ENCODE measurements at places on chromosomes 11 and 22. TPM values are rescaled to one million over a fixed set of nuclear protein-coding genes. Genes with fewer than 3 reads are reported as not detected.

DNA sequence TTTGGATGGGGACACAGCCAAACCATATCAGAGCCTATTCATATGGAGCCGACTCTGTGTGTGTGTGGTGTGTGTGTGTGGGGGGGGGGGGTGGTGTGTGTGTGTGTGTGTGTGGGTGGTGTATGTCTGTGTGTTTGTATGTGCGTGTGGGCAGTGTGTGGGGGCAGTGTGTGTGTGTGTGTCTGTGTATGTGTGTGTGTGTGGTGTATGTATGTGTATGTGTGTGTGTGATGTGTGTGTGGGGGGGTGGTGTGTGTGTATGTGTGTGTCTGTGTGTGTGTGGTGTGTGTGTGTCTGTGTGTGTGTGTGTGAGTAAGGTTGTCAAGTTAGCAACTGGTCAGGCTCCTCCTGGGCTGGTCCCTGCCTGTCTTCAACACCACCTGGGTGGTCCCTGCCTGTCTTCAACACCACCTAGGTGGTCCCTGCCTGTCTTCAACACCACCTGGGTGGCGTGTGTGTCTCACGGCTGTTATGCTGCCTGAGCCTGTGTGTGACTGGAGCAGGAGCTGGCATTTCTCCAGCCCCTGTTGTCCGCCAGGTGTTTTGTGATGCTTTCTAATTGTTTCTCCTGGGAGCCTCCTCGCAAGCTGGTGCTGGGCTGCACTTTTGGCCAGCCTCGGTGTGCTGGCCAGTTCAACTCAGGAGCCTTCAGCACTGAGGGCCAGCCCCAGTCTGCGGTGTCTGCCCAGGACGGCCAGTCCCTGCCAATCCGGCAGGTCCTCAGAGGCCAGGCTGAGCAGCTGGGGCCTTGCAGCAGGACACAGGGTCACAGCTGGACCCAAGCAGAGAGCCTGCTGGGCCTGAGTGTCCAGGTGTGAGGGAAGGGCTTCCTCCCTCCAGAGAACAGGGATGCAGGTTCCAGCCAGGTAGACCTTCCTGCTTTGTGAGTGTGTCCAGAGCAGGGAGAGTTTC is 21.5 kb upstream of the PVALB start:
- DNase-seq = no peak

GRCh38 chr22:49566141-49566541 is 261.5 kb downstream of the BRD1 start:
- DNase-seq = no peak

GRCh38 chr11:90134478-90135003 is at the start of gene NAALAD2:
Gene NAALAD2, plus strand, starts transcription at chr11:90134663. Its CDS starts 96 bp downstream, at chr11:90134759.
- peak; percentile 8 for DNase-seq

- no peak for DNase-seq
Measured at GRCh38 chr11:128890543-128891368, at the start of gene KCNJ5. Gene KCNJ5, plus strand, starts transcription at chr11:128891356. Its CDS starts 19,918 bp downstream, at chr11:128911274.

DNA sequence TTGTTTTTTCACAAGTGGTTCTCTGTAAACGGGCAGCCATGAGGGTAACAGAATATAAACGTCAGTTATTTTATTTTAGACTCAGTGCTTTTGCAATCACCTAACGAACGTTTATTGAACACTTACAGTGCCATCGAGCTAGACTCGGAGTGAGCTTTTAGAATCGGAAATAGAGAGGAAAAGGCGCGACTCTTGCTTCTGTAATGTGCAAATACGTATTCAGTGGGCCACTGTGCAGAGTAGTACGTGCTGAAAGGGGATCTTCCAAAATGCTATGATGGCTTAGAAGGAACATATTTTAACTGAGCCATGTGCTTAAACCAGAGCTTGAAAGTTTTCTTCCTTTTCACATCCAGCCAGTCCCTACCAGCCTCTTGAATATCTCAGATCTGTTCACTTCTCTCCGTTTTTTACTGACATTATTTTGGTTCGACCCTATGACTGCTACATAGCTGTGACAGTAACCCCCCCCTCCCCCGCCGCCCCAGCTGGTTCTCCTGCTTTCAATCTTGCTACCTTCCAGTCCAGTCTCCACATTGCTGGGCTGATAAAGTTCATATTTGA is 468 bp downstream of the DDIAS start:
- peak; percentile 33 for DNase-seq

GRCh38 chr11:10631761-10632160 is 61.8 kb downstream of the IRAG1 start:
- DNase-seq = no peak

GRCh38 chr11:114001416-114001815 is 26.5 kb downstream of the HTR3A start:
- no peak for DNase-seq

DNA sequence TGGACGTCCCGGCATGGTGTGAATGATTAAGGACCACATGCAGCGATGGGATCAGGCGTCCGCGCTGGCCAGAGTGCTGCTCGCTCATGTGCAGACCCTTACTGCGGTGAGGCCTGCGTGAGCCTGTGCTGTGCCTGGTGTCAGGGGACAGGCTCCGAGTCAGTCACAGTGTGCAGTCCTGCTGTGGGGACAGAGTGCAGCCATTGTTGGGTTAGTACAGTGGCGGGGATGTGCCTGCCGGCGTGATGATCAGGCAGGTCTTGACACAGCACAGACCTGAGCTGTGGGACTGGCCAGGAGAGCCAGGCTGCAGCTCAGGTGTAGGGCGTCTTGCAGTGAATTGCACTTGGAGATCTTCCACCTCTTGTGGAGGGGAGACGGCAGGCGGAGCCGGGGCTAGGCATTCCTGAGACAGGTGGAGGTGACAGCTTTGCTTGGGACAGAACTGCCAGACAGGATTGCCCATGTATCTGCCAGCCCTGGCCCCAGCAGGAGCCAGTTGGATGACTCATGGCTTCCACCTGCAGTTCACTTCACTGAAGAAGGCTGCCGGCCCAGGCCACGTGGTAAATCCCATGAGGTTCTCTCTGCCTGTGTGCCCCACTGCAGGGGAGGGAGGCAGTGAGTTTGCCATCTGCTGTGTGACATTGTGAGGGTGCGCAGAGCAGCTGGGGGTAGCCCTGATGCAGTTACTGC is 17.3 kb downstream of the TRMU start:
- no peak for DNase-seq

GRCh38 chr22:42277988-42278776 is 7.7 kb upstream of the TCF20 start:
- no peak for DNase-seq

DNA sequence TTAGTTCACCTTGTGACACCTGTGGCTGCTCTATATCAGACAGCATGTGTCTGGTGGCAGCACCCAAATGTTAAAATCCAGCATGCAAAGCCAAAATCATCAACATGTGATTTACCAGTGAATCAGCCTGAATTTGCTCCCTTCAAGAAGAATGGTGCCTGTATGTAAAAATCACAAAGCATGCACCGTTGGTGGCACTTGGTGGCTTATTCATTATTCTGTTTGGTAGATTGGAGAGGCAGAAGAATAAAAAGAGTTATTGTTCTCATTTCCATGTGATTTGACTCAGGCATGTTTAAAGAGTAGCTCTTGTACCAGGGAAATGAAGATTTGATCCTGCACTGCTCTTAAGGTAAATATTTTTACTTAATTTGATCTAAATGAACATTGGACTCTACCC is 143.9 kb upstream of the MPPED2 start:
- DNase-seq = no peak

GRCh38 chr11:134223121-134223520 is 646 bp downstream of the NCAPD3 start:
- peak; percentile 41 for DNase-seq

- no peak for DNase-seq
Measured at GRCh38 chr11:75066061-75066460, 30.6 kb downstream of the OR2AT4 start.

DNA sequence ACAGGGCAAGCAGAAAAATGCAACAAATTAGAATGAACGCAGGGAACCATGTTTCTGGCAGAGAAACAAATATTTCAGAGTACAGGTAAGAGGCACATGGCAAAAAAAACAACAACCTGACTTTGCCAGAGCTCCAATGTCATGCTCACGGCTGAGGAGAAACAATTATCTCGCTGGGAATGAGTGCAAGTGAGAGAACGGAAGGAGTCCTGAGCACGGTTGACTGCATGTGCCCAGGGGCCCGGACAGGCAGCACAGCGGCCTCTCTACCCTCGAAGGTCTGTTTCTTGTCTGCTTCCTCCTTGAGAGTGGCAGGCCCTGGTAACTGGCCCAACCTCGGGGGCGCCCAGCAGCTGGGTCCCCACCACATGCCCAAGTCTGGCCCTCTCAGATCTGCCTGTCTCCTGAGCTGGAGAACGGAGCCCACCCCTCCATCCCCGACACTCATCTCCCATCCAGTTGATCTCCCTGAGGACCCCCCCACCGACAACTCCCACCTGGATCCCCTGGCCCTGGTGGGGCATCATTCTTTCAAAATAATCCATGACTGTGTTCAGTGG is 24.6 kb upstream of the RTN4R start:
- no peak for DNase-seq

DNA sequence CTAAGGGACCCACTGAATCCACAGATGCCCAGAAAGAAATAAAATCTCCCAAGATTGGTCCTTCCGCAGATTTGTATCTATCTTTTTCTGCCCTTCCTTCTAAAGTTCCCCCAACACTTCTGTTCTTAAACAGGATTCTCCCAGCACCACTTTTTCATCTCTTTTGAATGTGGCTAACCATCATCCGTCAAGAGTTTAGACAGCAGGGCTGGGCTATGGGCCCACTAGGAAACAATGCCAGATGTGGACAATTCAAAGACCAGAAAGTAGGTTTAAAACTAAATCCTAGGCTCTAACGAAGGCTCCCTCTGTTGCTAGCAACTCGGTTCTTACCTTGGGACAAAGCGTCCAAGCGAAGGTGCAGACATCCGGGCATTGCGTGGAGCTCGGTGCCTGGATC is 100.0 kb downstream of the AMBRA1 start:
- DNase-seq = no peak

DNA sequence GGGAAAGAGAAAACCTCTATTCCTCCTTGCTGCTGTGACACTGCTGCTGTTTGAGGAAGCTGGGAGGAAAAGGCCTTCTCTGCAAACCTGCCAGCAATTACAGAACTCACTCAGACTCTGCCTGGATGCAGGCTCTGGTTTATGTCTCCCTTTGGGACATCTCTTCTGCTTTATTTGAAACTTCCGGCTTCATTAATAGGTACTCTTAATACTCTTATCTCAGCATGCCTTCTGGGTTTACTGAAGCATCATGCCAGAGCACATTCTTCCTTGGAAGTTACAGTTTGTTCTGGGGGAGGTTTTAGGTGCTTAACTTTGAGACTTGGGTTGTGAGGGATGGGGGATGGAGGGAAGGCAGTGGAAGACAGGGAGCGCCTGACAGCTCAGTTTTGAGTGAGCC is 79.9 kb downstream of the NAV2 start:
- no peak for DNase-seq

GRCh38 chr11:128361451-128362020 is 225.8 kb downstream of the ETS1 start:
- no peak for DNase-seq

DNA sequence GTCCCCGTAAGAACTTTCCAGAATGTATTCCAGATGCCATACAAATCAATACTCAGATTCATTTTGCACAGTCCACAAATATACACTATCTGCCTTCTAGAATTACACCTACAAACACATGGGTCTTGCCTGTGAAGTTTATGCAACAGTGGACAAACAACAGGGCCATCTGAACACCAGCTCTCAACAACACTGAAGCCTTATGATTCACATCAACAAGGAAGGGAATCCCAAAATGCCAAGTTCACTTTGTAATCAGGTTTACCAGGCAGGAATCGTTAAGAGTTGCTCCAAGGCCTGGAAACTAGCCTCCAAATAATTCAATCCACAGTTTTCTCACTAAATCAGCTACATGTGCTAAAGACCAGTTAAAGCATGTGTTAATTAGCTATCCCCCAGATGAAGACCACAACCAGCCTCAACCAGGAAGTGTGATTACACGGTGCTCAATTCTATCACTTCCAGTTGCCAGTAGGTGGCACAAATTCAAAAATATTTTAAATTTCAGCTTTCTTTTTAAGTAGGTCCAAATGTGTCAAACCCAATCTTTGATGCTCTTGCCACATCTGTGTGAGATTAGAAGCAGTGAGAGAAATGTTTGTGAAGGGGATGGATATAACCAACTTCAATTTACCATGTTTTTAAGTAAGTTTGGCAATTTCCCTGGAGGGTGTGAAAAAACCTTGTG is 139.1 kb upstream of the BDNF start:
- no peak for DNase-seq

DNA sequence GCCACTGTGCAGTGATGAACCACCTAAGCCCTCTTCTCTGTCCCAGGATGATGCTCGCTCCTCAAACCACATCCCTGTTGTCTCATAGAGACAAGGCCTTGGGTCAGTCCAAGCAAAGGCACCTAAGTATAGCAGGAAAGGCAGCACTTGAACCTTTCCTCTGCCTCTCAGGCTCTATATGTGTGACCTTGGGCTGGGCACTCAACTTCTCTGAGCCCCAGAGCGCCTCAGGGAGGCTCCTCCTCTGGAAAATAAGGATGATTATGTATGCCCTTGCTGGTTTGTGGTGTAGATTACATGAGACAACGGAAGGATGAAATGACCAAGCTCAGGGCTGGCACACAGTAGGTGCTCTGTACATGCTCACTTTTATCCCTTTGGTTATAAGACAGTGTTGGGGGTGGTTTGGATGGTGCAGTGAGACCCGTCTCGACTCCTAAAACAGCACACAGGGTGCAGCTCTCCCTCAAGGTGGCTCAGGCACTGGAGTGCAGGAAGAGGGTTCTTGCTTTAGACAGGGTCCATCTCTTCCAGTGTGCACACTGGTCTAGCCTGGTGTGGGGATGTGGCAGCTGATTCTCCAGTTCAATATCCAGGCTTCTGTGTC is 40.2 kb upstream of the ACCSL start:
- no peak for DNase-seq

DNA sequence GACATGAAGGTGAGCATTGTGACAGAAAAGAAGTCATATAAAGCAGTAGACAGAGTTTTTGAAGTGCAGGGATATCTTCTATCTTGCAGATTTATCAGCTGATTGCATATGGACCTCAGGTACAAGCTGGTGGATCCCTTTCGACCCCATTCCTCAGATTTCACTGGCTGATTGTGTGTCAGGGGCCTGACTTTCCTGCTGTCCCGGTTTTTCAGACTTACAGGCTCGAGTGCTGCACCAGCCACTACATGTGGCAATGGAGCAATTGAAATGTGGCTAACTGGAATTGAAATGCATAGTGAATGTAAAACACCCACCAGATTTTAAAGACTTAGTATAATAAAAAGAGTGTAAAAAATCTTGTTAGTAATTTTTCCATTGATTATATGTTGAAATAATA is 50.3 kb downstream of the CLMP start:
- no peak for DNase-seq

Gene OR2AG2
- 0.45 TPM for total RNA-seq

Gene P2RY2
- not detected for total RNA-seq

Gene SMC1B
- 1.8 TPM for total RNA-seq

Gene TBC1D22A
- 41.0 TPM for total RNA-seq

Data from activated CD8-positive, alpha-beta T cell treated with anti-CD3 and anti-CD28 coated beads for 36 hours (primary cell).